Daoy (cell line): ENCODE measurements at places on chromosomes 1 and 21.

DNA sequence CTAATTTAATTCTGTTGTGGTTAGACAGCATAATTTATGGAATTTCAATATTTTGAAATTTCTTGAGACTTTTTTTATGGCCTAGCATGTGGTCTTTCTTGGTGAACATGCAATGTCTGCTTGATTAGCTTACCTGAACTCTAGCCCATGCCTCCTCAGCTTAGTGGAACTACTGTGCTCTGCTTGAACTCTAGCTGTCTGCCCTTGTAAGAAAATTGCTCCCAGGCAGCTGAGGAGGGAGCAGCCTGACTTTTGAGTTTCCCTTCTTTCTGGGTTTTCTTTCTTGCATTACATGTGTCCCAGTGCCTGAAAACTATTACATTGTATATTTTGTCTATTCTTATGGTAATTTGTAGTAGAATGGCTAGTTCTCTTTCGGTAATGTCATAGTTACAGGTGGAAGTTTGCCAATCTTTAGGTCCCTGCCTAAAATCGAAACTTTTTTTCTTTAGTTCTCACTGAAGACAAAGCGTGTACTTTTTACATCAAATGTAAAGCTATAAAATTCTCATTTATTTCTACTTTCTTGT is 105.3 kb downstream of the MAST2 start:
- no peak for DNase-seq

GRCh38 chr21:38402795-38403194 is 95.5 kb downstream of the ERG start:
- no peak for DNase-seq

DNA sequence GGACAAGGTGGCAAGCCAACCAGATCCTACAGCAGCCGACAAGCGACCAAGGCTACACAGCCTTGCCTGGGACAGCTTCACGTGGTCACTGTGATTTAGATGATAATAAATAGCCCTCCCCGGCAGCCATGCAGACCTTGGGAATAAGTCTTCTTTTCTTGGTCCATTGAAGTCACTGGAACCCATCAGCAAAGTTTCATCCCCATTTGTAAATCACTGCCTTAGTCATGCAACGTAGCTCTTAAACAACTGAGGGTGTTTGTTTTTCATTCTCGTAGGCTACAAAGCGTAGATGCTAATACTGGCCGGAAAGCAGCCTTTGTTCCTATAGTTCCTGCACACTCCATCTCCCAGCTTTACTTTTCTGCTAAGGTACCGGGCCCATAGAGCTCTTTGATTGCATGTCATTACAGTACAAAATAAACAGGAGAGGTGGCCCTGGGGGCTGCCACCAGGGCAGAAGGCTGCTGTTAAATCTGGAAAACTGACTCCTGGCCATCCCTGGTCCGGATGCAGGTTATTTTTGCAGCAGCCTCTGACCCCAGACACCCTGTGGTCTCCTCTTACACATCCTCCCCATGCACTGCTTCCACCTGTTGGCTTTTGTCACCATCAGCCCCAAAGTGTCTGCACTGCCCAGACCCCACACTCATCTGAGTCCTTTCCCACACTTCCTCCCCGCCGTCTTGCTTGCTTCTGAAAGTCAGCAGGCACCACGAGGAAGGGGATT is 105.5 kb downstream of the TOMM20 start:
- DNase-seq = no peak

DNA sequence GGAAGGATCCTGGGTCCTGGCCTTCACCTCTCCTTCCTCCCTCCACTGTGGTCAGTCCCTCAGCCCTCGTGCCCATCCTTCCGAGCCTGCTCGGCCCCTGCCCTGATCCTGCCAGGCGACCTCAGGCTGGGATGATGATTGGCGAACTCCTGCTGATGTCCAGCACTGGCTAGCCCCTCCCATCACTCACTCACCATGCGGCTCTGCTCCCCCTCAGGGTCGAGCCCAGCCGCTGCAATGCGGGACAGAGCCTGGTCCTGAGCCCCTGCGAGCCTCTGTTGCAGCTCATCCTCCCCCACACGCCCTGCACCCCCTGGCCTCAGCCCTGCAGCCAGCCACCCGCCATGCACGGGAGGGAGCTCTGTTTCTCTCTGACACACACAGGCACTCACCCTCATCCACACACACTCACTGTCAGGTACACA is 100.2 kb downstream of the DMRTB1 start:
- DNase-seq = no peak
